ENCODE measurements at places on chromosomes 13 and 19.

GRCh38 chr13:113297370-113298042, 467 bp downstream of the LAMP1 start:
- peak; percentile 15 for DNase-seq

DNA sequence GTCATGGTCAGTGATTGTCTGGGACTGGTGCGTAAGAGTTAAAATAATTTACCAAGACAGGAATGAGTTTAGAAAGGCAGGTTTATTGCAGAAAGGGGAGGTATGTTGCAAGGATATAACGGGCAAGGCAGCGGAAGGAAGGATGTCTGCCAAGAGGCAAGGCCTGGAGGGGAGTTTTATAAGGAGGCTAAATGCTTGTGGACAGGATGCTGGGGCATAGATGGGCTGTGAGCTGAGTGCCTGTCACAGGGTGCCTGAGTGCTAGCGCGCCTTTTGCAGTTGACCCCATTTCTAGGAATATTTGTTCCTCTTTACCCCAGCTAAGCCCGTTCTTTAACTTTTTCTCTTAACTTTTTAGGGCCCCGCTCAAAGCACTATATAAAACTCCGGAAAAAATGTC, 58.7 kb downstream of the TEX26 start:
- DNase-seq, result no peak

DNA sequence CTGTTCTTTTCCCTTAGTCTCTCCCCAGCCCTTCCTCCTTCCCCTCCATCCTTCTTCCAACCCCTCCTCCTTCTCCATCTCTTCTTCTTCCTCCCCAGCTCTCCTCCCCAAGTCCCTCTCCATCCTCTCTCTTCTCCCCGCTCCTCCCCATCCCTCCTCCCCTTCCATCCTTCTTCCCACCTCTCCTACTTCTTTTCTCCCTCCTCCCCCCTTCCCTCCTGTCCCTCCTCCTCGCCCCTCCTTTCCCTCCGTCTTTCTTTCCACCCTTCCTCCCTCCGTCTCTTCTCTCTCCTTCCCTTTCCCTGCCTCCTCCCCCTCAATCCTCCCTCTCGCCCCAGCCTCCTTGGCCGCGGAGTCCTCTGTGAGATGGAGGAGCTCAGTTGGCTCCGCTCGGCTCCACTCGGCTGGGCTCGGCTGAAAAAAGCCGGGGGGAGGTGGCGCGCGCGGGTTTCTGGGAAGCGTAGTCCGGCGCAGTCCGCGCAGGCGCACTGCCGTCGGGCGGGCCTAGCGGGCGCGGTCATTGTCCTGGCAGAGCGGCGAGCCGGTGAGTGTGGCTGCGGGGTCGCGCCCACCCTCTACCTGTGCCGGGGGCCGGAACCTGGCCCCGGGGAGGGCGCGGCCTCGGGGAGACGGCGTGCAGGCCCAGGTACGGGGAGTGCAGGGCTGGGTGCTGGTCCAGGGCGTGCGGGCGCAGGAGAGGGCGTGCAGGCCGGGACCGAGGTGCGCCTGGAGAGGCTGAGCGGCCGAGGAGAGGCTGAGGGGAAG, at the start of gene ZNF71:
TSS of gene ZNF71 (plus strand) at position 520 of the 765 bp plus-strand sequence. CDS start 6,257 bp downstream, outside the sequence.
- peak; percentile 80 for DNase-seq

- no peak for DNase-seq
Observed at GRCh38 chr19:928471-929202, 2.8 kb downstream of the ARID3A start.

- no peak for DNase-seq
Observed at GRCh38 chr19:35119578-35120155, 4.0 kb downstream of the FXYD3 start.

GRCh38 chr19:56404705-56405056, 549 bp downstream of the ZNF583 start:
- no peak for DNase-seq

- DNase-seq, result no peak
Observed at GRCh38 chr19:32404213-32404932, 1.2 kb upstream of the DPY19L3 start.

DNA sequence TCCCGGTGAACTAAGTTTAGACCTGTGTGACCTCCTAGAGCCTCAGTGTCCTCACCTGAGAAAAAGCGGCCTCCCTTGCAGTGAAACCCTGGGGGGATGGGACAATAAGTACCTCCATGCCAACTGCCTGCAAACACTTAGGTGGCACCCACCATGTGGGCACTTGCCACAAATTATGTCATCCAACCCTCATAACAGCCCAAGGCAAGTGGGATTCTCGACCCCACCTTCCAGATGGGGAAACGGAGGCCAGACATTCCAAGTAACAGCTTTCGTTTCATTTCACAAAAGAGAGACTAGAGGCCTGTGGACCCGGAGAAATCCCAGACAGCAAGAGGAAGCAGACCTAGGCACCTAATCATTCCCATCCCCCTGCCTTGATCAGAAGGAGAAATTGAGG, 6.9 kb downstream of the REX1BD start:
- no peak for DNase-seq

GRCh38 chr19:42353341-42354015, 28.0 kb downstream of the MEGF8 start:
- no peak for DNase-seq

DNA sequence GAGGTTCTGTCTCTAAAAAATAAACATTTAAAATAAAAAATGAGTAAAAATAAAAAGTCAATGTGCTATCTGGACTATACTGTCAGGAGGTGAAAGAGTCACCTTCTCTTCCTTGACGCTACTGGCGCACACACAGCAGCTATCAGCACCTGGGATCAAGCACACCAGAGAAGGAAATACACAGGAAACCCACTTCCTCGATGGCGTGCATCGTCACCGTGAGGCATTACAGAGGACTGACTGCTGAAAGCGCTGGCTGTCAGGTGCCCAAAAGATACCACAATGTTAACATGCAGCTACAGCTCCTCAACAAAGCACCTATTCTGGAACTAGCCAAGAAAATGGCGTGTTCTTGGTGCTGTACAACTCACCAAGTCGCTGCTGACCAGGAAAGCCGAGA, 6.1 kb downstream of the SLC35E1 start:
- DNase-seq, result no peak

GRCh38 chr13:58666331-58666730, 1034.8 kb downstream of the PCDH17 start:
- DNase-seq, result no peak

- no peak for DNase-seq
Observed at GRCh38 chr19:30091456-30091855, 149.4 kb downstream of the URI1 start.

DNA sequence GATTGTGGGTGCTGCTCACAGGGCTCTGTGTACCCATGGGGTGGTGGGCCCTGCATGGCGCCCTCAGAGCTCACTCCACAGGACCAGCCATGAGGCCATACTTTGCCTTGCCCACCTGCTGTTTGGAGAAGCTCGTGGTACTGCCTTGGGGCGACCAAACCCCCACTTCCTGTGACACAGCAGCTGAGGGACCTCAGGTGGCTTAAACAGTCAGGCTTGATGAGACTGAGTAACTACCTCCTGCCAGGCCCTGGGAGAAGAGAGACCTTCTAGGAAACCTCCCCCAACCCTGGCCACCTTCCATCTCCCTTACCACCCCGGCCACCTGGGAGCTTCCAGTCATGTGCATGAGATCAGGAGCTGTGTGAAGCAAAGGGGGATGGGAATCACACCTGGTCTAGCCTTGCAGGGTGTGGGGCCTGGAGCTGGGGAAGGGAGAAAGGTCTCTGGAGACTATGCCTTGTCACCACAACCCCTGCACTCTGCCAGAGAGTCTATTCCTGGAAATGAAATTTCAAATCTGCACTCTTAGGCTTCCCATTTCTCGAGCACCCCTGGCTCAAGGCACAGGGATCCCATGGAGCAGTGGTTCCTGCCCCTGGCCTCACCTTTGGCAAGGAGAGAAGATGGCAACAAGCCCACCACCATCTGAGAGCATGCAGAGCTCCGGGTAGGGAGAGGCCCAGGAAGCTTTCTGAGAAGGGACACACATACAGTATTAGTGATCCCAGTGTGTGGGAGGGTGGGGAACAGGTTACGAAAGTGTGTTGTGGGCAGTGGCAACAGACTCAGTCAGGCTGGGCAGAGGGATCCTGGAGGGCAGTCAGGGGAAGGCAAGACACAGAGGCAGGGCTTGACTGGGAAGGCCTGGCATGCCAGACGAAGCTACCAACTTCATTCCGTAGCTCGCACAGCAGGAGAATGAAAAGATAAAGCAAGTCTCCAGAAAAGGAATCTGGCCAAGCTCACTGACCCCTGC, 125.0 kb downstream of the URI1 start:
- DNase-seq, result no peak
